Suprapubic skin (tissue), 4 donors: ENCODE measurements at places on chromosomes 6 and 20.

GRCh38 chr6:40903456-40903855, 135.6 kb downstream of the UNC5CL start:
- DNase-seq = no peak

- no peak for DNase-seq
Observed at GRCh38 chr20:8983478-8984345, 85.2 kb upstream of the PLCB4 start.

- peak; percentile 81 for DNase-seq
Observed at GRCh38 chr6:31663961-31664789, 622 bp downstream of the GPANK1 start.

- no peak for DNase-seq
Observed at GRCh38 chr6:163579880-163580295, 165.4 kb downstream of the QKI start.

- no peak for DNase-seq
Observed at GRCh38 chr6:92495242-92495641, 924.1 kb downstream of the EPHA7 start.

DNA sequence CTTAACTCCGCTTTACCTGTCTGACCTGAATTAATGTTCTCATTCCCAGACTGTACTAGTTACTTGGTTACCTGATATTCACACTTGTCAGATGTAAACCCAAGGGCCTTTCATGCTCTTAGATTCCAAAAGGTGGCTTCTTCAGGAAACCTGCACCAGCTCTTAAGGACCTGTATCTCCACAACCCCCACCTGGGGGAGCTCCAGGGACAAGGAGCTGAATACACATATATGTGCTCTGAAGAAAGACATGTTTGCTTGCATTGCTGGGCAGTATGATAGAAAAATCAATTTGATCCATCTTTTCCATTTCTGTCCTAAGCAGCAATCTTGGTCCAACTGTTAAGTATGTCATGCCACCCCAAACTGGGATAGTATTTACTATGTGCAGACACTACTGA, 64.8 kb upstream of the POU3F2 start:
- DNase-seq = no peak

DNA sequence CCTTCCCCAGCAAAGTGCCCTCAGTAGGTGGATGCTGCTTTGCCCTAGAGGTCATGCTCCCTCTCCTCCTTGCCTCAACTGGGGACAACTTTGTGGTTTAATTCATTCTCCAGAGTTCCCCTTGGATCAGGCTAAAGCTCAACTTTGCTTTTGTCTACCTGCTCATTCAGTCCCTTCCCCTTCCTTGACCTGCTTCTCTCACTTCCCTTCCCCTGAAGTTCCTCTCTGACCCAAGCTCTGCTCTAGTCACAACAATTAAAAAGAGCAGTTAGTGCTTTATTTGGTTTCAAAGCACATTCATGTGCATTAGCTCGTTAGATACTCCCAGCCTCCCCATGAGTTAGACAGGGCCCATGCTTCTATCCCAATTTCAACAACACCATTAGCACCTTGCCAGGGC, 71.3 kb downstream of the DZANK1 start:
- DNase-seq = no peak

DNA sequence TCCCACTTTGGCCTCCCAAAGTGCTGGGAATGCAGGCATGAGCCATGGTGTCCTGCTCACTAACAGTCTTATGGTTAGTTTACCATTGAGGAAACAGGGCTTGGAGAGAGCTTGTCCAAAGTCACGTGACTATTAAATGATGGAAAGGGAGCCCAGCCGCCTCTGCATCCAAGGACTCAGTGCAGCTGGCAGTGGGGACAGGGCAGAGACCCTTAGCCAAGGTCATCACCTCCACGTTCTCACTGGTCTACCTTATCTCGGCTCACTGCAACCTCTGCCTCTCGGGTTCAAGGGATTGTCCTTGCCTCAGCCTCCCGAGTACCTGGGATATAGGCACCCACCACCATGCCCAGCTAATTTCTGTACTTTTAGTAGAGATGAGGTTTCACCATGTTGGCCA, 109.3 kb downstream of the SLC23A2 start:
- DNase-seq = no peak

GRCh38 chr6:55276745-55277530, 50.3 kb upstream of the GFRAL start:
- DNase-seq = no peak

GRCh38 chr6:23003671-23004467, 434.5 kb downstream of the HDGFL1 start:
- DNase-seq = peak; percentile 73

- no peak for DNase-seq
Observed at GRCh38 chr6:42022755-42023384, 27.5 kb upstream of the TAF8 start.

GRCh38 chr6:104943781-104944180, 13.1 kb upstream of the LIN28B start:
- DNase-seq = no peak

GRCh38 chr6:22227824-22228610, 68.8 kb downstream of the PRL start:
- no peak for DNase-seq

DNA sequence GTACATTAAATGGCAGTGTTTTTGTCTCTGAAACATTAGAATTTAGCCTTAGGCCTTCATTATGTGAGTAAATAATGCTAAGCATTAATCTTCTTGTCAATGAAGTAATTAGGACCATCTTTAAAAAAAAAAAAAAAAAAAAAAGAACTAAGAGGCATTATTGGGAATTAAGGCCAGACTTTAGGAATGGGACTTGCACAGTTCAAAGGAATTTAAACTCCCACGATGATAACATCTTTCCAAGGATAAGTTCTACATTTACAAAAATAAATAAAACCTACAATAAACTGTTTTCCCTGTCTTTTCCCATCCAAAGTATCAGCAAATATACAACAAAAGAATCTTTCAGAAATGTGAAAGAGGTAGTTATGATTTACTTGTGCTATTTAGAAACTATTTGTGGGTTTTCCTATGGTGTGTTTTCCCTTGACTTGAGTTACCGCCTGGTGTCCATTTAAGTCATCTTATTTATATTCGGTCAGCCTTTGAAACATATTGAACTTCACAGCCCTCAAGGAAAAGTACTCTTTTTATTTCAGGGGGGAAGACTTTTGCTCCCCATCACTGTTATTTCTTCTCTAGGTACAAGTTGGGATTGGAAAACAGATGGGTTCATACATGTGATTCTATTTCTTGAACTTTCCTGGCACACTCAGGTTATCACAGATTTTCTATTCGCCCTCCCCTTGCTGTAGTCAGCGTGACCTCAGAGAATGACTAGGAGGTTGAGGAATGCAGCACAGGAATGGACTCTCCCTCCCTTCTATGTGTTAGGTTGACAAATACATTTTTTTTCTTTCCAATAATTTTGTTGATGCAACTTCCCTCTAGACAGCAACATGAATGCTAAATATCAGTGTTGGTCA, 13.6 kb downstream of the STMND1 start:
- no peak for DNase-seq

DNA sequence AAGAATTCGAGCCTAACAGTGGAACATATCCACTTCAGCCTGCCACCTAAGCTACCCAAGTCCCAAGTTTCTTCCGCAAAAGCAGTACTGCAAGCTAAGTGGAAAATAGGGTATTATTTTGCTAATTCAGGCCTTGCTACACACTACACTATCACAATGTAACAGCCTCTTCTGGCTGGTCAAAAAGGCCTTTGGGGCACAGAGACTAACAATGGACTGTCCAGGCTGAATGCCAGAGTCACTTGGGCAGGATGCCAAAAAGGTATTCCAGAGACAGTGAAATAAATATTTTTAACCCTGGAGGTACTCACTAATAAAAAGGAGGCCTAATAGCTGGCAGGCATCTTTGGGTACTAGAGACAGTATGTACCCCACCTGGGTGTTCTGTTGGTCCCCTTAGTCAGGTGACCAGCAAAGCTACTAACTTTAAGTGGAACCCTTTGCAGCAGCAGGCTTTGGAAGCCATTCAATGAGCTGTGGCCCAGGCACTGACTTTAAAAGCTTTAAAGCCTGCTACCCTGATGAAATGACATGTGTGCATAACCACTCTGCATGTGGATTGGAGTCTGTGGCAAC, 692.1 kb downstream of the HTR1B start:
- DNase-seq = no peak

- no peak for DNase-seq
Observed at GRCh38 chr6:90025523-90026061, 131.3 kb downstream of the GJA10 start.

GRCh38 chr6:125746731-125747588, 2.5 kb upstream of the HEY2 start:
- DNase-seq = no peak

DNA sequence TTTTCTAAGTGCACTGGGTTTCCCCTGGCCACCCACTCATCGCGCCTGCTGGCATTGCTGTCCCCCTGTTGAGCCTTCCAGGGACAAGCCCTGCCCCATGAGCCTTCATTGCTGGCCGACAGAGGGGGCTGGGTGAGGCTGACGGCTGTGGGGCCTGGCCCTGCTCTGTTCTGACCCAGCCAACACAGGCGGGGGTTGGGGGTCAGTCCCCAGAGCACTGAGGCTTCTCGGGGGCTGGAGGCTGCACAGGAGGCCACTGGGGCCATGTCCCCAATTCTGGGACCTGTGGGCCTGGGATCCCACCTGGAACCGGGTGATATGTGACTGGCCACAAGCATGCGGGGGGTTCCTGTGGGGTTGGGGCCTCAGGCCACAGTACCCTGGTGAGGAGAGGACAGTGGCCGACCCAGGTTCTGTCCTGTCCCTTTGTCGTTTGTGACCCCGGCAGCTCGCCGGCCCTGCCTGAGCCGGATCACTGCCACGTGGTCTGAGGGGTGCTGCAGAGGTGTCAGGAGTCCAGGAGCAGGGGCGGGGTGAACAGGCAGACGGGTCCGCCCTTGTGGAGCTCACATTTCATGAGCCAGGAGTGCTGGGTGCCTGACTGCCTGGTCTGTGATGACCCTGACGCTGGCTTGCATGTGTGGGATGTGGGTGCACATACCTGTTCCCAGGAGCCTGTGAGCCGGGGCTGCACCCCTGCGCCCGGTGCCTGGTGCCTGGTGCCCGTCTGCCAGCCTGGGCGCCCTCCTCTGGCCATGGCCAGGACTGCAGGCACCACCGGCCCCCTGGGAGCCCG, 2.1 kb upstream of the COL20A1 start:
- no peak for DNase-seq

DNA sequence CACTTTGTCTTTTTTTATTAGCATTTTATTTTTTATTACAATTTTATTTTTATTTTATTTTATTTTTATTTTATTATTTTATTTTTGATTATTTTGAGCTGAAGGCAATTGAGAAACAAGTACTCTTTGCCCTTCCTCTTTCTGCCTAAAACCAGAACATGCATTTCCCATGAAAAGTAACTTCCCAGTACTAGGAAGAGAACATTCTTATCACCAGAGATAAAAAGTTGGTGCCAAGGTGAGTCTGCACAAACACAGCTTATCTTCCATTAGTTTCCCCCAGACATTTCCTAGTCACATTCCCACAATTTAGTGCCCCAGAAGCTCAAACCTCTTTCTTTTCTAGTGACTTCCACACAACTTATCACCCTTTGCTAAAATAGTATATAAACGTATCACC, 84.8 kb downstream of the CD24 start:
- DNase-seq = no peak

GRCh38 chr20:11454966-11455799, 462.5 kb upstream of the BTBD3 start:
- DNase-seq = no peak

- DNase-seq = no peak
Observed at GRCh38 chr6:118285791-118286190, 262.3 kb upstream of the PLN start.

- DNase-seq = no peak
Observed at GRCh38 chr20:4342609-4343008, 327.3 kb upstream of the RNF24 start.

- no peak for DNase-seq
Observed at GRCh38 chr20:22574545-22575086, 9.8 kb downstream of the FOXA2 start.

GRCh38 chr6:14851281-14851680, 394.6 kb upstream of the JARID2 start:
- DNase-seq = no peak
